Pancreas (tissue), 10 donors: ENCODE measurements at places on chromosomes 3 and 15.
A peak's percentile ranks its signal among the peaks of the same experiment; 100 is the strongest.

GRCh38 chr3:64514889-64515288, 172.9 kb downstream of the ADAMTS9 start:
- no peak for DNase-seq

- DNase-seq = no peak
These were observed 58.9 kb downstream of the SATB1 start for GRCh38 chr3:18366258-18366657.

- DNase-seq = no peak
These were observed 10.6 kb downstream of the LAMP3 start for GRCh38 chr3:183151821-183152351.

DNA sequence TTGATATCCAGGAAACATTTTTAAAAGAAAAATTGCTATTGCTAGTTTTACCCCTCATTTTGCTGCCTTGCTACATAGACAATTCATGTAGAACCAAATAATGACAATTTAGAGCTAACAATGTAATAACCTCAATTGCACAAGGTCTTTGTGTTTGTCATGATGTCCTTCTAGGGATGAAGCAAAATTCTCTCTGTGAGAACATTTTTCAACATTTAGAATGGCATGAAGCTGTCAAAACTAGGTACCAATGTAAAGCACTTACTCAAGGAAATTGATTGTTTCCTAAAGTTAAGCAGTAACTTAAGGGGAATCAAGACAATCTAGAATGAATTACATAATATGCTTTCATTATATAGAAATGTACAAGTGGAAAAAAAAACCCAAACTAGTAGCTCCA, 7.9 kb upstream of the FGF7 start:
- no peak for DNase-seq

- no peak for DNase-seq
These were observed 4.1 kb downstream of the LRIG1 start for GRCh38 chr3:66496746-66497145.

GRCh38 chr3:64627471-64628321, 60.1 kb downstream of the ADAMTS9 start:
- no peak for DNase-seq

DNA sequence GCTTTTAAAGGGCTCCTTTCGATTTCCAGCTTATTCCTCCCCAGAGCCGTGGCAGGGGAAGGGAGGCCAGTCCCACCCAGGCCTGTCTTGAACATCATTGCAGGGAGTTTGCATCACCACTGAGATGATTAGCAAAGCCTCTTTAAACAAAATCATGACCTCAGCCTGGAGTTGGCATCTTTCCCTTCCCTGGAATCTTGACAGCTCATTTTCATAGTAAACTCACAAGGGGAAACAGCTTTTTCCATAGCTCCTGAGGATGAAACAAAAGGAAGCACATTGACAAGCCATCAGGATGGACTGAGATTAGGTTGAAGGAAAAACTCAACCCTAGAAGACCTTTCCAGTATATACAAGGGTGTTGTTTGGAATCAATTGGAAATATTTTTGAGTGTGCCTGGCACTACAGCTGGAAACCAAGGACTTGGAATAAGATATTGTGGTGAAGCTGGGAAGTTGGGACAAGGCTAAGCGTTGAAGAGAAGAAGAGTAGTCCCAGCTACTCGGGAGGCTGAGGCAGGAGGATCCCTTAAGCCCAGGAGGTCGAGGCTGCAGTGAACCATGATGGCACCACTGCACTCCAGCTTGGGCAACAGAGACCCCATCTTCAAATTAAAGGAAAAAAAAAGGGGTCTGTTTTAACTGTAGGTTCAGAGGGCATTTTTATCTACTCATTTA, 3.1 kb upstream of the LARP6 start:
- DNase-seq = peak; percentile 32

DNA sequence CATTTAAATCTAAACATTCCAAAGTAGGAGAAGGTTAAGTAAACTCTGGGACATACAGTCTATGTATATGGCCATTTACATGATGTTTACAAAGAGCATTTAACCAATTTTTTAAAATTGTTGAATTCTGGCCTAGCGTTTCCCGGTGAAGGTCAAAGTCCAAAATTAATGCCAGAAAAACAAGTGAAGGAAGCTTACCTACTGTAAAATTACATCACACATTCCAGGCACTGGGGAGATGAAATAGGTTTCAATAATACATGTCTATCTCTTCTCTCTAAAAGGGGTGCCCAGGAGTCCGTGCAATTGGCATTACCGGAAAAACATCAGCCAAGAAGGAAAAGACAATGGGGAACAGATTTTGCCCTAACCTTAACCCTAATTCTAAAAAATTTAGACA, 358.8 kb downstream of the VPS13C start:
- no peak for DNase-seq
